Gastroesophageal sphincter (tissue), 4 donors: ENCODE measurements at places on chromosomes 4 and X.

GRCh38 chr4:121154103-121154515, 10.0 kb downstream of the TNIP3 start:
- no peak for ATAC-seq

GRCh38 chrX:44245733-44246132, 97.7 kb downstream of the EFHC2 start:
- no peak for ATAC-seq

DNA sequence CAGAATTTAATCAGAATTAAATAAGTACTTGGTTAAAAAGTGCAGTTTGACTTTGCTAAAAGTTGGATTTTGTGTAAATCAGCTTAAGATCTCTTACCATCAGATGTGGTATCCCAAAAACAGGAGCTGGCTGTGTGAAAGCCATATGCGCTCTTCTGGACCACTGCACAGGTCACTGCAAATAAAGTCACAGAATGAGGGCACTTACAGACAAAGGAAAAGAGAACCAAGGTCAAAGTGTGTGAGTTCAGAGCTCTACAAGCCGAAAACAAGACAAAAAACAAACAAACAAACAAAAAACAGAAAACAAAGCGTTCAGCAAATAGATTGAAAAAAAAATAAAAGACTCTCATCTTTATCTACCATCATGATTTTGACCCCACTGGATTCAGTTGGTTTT, 6.4 kb downstream of the DYNLT3 start:
- ATAC-seq: no peak

DNA sequence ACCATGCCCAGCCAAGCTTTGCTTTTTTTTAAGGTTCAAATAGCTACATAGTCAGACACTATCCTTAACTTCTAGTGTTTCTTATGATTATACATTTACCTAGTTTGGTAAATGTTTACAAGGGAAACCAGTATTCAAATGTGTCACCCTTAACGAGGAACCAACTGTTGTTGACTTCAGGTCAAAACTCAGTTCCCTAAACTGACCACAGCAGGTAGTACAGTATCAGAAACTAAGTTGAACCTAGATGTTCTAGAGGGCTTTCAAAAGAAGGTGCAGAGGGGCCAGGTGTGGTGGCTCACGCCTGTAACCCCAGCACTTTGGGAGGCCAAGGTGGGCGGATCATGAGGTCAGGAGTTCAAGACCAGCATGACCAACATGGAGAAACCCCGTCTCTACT, 11.3 kb downstream of the GPC4 start:
- no peak for ATAC-seq

- no peak for ATAC-seq
Measured at GRCh38 chr4:93433840-93434239, 394.7 kb upstream of the ATOH1 start.
